CD8-positive, alpha-beta T cell (primary cell): ENCODE measurements at places on chromosomes 5 and 9. TPM values are rescaled to one million over a fixed set of nuclear protein-coding genes. Genes with fewer than 3 reads are reported as not detected.

SLC23A1 gene
- not detected for total RNA-seq

GZMA gene
- 13.4 TPM for total RNA-seq

PPP3R2 gene
- total RNA-seq = not detected

AMBP gene
- not detected for total RNA-seq

PCDHB11 gene
- total RNA-seq = not detected

ADAMTSL1 gene
- total RNA-seq = not detected
